ENCODE measurements at places on chromosomes 3 and 15. TPM values are rescaled to one million over a fixed set of nuclear protein-coding genes. Genes with fewer than 3 reads are reported as not detected.

DNA sequence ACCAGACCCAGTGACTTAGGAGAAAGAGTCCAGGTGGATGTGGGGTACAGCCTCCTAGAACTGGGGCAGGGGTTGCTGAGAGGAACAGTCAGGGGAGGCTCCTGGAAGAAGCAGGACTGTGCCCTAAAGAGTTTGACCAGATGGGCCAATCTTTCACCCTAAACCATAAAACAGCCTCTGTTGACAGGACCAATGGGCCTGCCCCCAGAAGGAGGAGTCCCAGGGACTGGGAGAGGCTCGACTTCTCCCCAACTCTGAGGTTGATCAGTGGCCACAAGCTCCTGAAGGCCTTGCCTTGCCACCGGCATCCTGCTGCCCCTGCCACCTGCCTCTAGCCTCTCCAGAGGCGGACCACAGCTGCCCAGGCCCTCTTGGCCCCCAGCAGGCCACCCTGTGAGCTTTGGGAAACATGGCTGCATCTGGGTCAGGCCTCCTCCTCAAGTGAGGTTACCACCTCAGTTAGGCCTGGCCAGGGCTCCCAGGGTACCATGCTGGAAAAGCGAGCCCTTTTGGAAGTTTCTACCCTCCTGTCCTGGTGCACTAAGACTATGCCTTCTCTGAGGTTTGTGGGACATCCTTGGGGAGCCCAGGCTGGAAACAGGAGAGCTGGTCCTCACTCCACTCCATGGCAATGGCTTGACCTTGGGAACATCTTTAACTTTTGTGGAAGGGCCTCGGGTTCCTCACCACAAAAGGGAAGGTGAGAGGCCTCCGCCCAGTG is 2.8 kb downstream of the VIPR1 start:
- DNase-seq: peak; percentile 4

The STAG1 gene
- total RNA-seq: 36.0 TPM

The CALML4 gene
- 9.2 TPM for total RNA-seq

DNA sequence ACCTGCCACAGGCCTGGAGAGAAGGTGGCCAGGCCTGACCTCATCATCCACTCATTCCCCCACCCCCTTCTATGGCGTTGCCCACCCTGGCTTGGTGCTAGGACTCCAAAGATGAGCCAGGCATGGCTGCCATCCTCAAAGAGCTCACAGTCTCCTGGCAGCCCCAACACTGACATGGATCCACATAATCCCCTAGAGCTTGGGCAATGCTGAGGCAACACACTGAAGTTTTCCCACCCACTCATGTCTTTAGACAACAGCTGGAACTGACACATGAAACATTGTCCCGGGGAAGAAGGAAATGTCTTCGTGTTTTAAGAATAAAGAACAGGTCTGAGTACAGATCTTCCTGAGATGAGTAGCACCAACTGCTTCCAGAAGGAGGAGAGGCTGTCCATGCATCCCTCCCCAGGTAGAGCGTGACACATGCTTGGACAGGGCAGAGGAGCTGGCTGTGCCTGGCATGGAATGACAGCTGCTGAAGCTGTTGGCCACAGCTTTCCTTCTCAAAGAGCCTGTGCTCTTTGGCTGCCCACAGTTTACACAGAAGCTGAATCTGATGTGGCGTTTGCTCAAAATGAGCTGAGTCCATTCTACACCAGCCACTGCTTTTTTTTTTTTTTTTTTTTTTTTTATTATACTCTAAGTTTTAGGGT is 70.1 kb downstream of the HOMER2 start:
- no peak for DNase-seq

- DNase-seq: no peak
These were observed 36.1 kb downstream of the PBRM1 start for GRCh38 chr3:52649461-52650210.

DNA sequence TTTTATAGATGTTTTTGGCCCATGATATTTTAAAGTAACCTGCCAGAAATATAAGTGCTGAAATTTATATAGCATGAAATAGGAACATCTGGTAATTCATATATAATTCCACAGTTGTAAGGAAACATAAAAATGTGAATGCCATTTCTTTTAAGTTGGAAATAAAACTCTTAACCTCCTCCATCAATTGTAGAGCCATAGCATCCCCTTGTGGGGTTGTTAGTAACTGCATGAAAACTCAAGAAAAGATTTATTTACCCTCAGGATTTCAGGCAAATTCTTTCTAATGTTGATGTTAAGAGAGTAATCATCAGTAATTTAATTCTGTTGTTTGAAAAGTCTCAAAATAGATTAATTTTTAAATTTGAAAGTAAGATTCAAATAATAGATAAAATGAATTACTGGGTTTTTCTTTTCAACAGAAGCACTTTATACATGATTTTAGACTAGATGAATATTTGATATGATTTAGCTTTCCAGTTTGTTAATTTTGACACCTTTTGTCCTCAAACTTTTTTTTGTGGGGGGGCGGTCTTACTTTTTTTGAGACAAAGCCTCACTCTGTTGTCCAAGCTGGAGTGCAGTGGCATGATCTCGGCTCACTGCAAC is 74.7 kb downstream of the RASA2 start:
- peak; percentile 40 for DNase-seq

The SH2D7 gene
- total RNA-seq: not detected

The CCR1 gene
- total RNA-seq: 0.16 TPM

GRCh38 chr3:127038923-127039581 is 56.1 kb downstream of the PLXNA1 start:
- no peak for DNase-seq

The TMOD3 gene
- 52.4 TPM for total RNA-seq

The HTR3E gene
- total RNA-seq: not detected

- DNase-seq: no peak
These were observed 17.5 kb downstream of the VGLL3 start for GRCh38 chr3:86973440-86973839.

The GOLGA6L10 gene
- total RNA-seq: 0.97 TPM

The KLHL40 gene
- not detected for total RNA-seq

DNA sequence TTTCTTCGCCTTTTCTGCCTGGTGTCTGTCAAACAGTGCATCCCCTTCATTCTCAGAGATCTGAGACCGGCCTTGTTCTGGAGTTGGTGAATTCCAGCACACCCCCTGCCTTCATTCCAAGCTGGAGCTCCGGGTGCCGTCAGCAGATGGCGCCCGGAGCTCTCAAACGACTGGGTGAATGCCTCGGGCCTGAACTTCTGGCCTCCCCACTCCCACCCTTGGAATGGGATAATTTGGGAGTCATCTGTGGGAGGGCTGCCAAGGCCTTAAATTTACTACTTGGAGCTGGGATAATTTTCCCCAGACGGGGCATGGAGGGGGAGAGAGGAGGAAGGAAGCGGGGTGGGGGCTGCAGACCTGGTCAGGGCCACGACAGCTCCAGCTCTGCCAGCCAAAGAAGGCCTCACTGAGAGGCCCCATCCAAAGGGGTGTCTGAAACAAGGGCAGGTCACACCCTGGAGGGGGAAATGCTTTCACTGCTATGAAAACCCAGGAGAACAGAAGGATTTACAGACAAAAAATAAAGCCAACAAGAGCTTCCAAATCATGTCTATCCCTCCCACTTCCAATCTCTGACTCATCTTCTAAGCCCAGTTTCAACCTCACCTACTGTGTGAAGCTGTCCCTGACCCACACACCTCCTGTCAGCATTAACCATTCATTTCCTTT is 187.9 kb downstream of the OPA1 start:
- DNase-seq: peak; percentile 65
